ENCODE measurements at places on chromosomes 12 and 14.

DNA sequence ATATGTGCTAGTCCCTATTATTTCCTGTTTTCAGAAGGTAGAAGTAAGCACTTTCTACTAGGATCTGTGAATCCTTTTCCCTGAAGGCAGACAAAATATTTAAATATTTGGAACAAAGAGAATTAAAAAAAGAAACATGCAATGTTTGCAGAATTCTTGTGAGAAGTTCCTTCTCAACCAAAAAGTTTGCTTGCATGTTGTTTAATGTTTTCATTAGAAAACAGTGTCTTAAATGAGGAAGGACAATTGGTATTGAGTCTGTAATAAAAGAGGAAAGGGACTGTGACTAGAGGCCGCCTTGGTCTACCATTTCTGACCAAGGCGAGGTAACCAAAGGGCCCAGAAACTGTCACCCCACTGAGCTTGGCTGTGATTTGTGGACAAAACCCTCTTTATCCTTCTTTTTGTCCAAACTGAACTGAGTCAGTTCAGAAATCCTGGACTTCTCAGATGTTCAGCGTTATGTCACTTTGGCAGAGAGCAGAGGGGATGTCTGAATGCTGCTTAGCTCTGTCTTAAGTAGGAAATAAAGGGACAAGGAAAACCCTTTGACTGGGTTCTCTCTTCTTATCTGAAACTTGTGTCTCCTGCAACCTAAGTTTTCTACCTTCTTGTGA is 129.8 kb upstream of the CPM start:
- no peak overlapping the region for H3K4me3 ChIP-seq
- peaks cover 5% of the 10 kb centered on the region for H3K4me1 ChIP-seq
- no peak for DNase-seq

GRCh38 chr12:131642771-131643170 is 68.1 kb upstream of the SFSWAP start:
- H3K4me3 ChIP-seq = no peak overlapping the region
- H3K36me3 ChIP-seq = no peaks in the 10 kb centered on the region
- H3K27me3 ChIP-seq = no peaks in the 10 kb centered on the region
- DNase-seq = no peak
- peaks cover 18% of the 10 kb centered on the region for H3K4me1 ChIP-seq
- H3K27ac ChIP-seq = no peak overlapping the region

- H3K4me1 ChIP-seq = no peaks in the 10 kb centered on the region
- peaks cover 22% of the 10 kb centered on the region for H3K36me3 ChIP-seq
- H3K4me3 ChIP-seq = no peak overlapping the region
- no peak for DNase-seq
- H3K27ac ChIP-seq = no peak overlapping the region
These were observed 17.8 kb downstream of the EIF2S1 start for GRCh38 chr14:67377916-67378315.

DNA sequence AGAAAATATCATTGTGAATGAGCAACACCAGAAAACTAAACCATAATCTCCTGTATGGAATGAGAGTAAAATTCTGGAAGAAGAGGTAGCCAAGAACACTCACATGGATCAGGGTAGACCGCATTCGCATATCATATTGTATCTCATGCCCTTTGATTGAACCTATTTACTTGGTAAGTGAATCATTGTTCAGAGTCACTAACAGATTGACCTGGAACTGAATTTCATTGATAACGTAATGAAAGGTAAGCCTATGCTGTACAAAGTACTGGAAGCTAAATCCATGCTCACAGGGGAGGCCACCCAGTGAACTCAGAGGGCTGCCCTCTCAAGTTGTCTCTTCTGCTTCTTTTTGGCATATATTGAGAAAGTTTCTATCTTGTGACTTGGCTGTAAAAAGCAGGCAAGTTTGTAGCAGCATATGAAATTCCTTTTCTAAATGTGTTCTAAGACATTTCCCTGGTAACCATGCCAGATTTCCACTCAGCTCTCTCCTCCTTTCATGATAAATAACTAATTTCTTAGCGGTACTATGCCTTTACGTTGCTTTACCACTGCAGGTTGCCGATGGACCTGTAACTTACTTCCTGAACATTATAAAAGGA is 91.4 kb downstream of the PLCZ1 start:
- DNase-seq = no peak
- H3K4me1 ChIP-seq = peaks cover 9% of the 10 kb centered on the region
- H3K27ac ChIP-seq = no peak overlapping the region
- no peak overlapping the region for H3K4me3 ChIP-seq

DNA sequence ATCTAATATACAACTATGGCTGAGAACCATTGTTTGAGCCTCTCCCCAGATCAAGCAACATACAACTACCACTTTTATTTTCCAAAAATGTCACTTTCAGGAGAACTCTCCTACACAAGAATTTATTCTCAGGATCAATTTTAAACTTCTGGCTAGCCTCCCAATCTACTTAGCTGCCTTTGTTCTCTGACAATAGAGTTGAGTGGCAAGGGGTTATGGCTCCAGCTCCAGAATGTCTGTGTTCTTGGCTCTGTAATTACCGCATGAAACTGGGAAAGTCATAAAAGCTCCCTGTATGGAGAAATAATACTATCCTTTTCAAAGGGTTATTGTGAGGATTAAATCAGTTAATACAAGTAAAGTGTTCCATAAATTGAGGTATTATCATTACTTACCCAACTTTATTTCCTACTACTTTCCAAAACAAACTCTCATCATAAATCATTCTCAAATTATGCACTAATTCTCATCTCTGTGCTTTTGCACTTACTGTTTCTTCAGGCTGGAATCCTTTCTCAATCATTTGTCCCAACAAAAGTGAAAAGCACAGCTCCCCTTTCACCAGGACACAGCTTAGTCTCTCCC is 121.9 kb downstream of the GARIN6 start:
- DNase-seq = peak; percentile 12
- H3K4me1 ChIP-seq = no peaks in the 10 kb centered on the region
- no peaks in the 10 kb centered on the region for H3K36me3 ChIP-seq
- no peak overlapping the region for H3K4me3 ChIP-seq
- H3K27me3 ChIP-seq = no peaks in the 10 kb centered on the region
- H3K27ac ChIP-seq = no peak overlapping the region

GRCh38 chr14:71629765-71630492 is 302.3 kb upstream of the RGS6 start:
- H3K27ac ChIP-seq = no peak overlapping the region
- H3K27me3 ChIP-seq = no peaks in the 10 kb centered on the region
- no peak for DNase-seq
- H3K36me3 ChIP-seq = peaks cover under 1% of the 10 kb centered on the region

GRCh38 chr12:8860165-8860961 is 37.9 kb downstream of the A2ML1 start:
- peak; percentile 26 for DNase-seq
- no peak overlapping the region for H3K27ac ChIP-seq
- no peaks in the 10 kb centered on the region for H3K27me3 ChIP-seq
- H3K4me3 ChIP-seq = no peak overlapping the region
- no peaks in the 10 kb centered on the region for H3K36me3 ChIP-seq

- H3K27me3 ChIP-seq = no peaks in the 10 kb centered on the region
- H3K4me3 ChIP-seq = no peak overlapping the region
- no peak for DNase-seq
- no peaks in the 10 kb centered on the region for H3K4me1 ChIP-seq
- no peak overlapping the region for H3K27ac ChIP-seq
These were observed 273.4 kb upstream of the SLC16A7 start for GRCh38 chr12:59322473-59322872.

GRCh38 chr14:89600950-89601826 is 184.2 kb upstream of the FOXN3 start:
- H3K27ac ChIP-seq = no peak overlapping the region
- H3K27me3 ChIP-seq = no peaks in the 10 kb centered on the region
- DNase-seq = no peak
- no peak overlapping the region for H3K4me3 ChIP-seq
- H3K4me1 ChIP-seq = no peaks in the 10 kb centered on the region

DNA sequence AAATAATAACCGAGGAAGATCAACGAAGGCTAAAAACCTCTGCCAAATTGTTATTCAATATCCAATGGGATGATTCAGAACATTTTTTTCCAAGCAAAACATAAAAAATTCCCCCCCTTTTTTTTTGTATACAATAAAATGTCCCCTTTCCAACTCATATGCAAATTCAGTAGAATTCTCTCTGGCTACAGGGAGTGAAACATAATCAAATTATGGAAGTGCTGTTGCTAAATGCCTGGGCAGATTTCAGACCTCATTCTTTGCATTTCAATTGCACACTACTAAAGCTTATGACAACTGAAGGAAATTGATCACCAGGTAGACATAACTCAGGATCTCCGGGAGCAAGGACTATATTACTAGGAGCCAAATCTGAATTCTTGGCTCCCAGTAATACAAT is 51.0 kb downstream of the LMNTD1 start:
- no peaks in the 10 kb centered on the region for H3K4me1 ChIP-seq
- no peaks in the 10 kb centered on the region for H3K36me3 ChIP-seq
- H3K27ac ChIP-seq = no peak overlapping the region
- H3K4me3 ChIP-seq = no peak overlapping the region

GRCh38 chr12:48979602-48980388 is 1.7 kb downstream of the WNT1 start:
- no peak overlapping the region for H3K4me3 ChIP-seq
- H3K4me1 ChIP-seq = peaks cover 3% of the 10 kb centered on the region
- no peak for DNase-seq

DNA sequence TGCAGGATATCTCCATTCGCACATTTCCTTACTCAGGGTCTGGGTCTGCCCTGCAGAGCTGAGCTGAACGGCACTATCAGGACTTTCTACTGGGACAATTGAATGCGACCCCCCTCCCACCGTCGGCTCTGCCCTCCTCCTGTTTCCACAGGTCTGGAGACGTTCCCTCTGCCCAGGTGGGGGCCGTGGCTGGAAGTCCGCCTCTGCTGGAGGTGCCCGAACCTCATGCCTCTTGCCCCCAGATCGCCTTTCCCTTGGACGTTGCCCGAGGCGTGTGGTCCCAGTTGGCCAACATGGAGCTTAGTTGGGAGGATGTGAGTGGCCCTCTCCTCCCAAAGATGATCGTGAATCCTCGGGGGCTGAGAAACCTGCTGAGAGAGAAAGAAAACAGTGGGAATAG is 21.2 kb upstream of the KLC1 start:
- no peaks in the 10 kb centered on the region for H3K27me3 ChIP-seq
- no peak overlapping the region for H3K4me3 ChIP-seq
- no peaks in the 10 kb centered on the region for H3K36me3 ChIP-seq
- H3K27ac ChIP-seq = no peak overlapping the region
- DNase-seq = no peak
- peaks cover 3% of the 10 kb centered on the region for H3K4me1 ChIP-seq

DNA sequence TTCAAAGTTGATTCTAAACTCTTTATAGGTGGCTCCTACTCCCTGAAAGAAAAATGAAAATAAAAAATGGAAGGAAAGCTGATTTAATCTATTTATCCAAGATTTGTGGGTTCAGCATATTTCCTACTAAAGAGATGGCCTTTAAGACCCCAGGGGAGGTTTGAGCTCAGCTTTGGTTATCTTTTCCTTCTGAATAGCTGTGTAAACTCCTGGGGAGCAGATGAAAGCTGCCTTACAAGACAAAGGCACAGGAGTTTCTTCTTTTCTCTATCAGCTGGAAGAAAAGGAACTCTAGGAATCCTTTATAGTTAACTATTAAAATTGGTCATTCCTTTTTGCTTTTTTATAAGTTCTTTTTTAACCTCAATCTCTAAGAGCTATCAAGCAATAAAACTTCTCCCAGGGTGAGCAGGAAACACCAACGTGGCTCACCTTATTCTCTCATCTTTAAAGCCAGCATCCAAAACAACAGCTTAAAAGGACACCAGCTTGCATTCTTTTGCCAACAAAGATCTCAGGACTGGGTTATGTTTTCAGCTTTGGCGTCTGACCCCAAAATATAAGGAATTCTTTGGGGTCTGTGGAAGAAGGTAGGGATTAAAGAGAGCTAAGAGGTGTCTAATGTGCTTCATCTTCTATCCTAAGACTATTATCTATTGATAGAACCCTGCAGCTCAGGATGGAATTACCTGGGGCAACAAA is 371.7 kb upstream of the KITLG start:
- no peaks in the 10 kb centered on the region for H3K36me3 ChIP-seq
- H3K27ac ChIP-seq = no peak overlapping the region
- H3K27me3 ChIP-seq = no peaks in the 10 kb centered on the region
- DNase-seq = peak; percentile 24
- peaks cover 12% of the 10 kb centered on the region for H3K4me1 ChIP-seq

DNA sequence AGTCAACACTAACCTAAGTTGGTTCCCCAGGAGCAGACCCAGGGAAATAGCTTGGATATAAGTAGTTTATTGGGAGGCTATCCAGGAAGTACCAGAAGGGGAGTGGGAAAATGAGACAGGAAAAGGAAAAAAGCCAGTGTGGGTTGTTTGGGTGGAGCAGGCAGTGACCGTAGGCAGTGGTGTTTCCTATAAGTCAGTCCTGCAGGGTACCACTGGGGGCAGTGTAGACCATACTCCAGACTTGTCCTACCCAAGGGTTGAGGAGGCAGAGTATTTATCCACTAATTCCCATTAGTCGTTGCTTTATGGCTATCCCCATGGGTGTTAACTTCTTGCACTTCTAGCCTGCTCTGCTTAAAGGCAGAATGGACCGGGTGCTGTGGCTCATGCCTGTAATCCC is 6.4 kb upstream of the CCDC60 start:
- H3K36me3 ChIP-seq = no peaks in the 10 kb centered on the region
- H3K27ac ChIP-seq = no peak overlapping the region
- no peak overlapping the region for H3K4me3 ChIP-seq
- H3K4me1 ChIP-seq = no peaks in the 10 kb centered on the region
- H3K27me3 ChIP-seq = no peaks in the 10 kb centered on the region
- DNase-seq = no peak

- no peak overlapping the region for H3K27ac ChIP-seq
- H3K27me3 ChIP-seq = no peaks in the 10 kb centered on the region
- H3K36me3 ChIP-seq = no peaks in the 10 kb centered on the region
- H3K4me1 ChIP-seq = peaks cover 1% of the 10 kb centered on the region
- H3K4me3 ChIP-seq = no peak overlapping the region
These were observed 8.4 kb downstream of the FBXO33 start for GRCh38 chr14:39423793-39424192.

GRCh38 chr12:30859226-30859625 is 67.3 kb upstream of the TSPAN11 start:
- H3K27ac ChIP-seq = no peak overlapping the region

DNA sequence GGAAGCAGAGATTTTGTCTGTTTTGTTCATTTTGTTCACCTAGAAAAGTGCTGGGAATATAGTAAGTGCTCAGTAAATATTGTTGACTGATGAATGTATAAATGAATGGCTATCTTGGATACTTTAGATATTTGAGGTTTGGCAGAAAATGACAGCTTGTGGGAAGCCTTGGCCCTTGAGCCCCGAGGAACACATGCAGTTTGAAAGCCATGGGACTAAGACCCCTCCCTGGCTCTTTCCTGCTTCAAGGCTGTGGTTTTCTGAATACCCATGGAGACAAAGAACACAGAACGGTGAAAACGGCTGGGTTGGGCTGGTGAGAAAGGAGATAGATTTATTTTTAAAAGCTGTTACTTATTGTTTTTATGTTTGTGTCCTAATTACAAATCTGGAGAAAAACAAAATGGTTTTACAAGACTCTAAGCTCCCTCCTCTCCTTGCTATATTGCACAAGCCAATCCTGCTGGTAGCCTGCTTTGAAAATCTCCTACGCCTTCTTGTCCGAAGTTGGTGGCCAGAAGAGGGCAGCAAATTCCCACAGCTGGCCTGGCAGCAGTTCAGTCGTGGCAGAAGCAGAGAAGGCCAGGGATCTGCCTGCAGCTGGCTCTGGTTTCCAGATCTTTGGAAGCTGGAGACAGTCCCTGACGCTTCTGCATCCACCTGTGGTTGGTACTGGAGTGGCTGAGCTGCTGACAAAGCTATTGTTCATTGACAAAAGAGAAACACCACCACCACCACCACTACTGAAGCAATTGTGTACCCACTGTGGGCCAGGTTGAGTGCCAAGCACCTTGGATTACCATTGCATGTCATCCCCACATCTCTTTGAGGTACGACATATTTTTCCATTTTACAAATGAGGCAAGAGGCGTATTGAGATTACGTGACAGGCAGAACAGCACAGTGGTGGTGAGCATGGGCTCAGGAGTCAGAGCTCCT is 5.2 kb upstream of the KRT85 start:
- no peak overlapping the region for H3K4me3 ChIP-seq
- H3K27ac ChIP-seq = no peak overlapping the region
- DNase-seq = peak; percentile 68
- no peaks in the 10 kb centered on the region for H3K27me3 ChIP-seq
- H3K4me1 ChIP-seq = no peaks in the 10 kb centered on the region

All from neuronal stem cell (in vitro differentiated cells).